Breast epithelium (tissue), 4 donors: ENCODE measurements at places on chromosomes 7 and 10. TPM values are rescaled to one million over a fixed set of nuclear protein-coding genes. Genes with fewer than 3 reads are reported as not detected.

DNA sequence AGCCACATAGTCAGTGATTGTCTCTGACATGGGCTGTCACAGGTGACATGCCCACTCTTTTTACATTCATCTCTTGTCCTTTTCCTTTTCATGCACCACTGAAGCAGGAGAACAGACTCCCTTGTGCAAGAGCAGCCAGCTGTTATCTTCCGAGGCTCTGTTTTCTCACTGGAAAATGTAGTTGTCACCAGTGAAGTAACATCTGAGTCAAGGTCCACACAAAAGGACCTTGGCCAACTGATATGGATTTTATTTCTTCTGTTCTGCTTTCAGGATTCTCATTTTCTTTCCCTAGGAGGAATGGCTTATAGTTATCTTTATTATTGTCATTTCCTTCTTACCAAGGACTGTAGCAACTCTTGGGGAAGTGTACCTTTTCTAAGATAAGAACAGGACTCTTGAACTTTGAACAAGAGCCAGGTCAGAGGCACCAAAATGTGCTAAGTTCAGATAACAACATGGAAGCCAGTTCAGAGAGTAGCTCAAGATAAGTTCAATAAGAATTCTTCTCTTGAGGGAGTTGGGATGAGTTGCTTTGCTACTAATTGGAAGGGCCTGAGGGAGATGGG lies 22.7 kb downstream of the AVPI1 start:
- no peak for DNase-seq

CFAP46 gene
- total RNA-seq = 0.66 TPM

- no peak for DNase-seq
Measured at GRCh38 chr7:50792342-50793119, 9.8 kb upstream of the GRB10 start.

DNA sequence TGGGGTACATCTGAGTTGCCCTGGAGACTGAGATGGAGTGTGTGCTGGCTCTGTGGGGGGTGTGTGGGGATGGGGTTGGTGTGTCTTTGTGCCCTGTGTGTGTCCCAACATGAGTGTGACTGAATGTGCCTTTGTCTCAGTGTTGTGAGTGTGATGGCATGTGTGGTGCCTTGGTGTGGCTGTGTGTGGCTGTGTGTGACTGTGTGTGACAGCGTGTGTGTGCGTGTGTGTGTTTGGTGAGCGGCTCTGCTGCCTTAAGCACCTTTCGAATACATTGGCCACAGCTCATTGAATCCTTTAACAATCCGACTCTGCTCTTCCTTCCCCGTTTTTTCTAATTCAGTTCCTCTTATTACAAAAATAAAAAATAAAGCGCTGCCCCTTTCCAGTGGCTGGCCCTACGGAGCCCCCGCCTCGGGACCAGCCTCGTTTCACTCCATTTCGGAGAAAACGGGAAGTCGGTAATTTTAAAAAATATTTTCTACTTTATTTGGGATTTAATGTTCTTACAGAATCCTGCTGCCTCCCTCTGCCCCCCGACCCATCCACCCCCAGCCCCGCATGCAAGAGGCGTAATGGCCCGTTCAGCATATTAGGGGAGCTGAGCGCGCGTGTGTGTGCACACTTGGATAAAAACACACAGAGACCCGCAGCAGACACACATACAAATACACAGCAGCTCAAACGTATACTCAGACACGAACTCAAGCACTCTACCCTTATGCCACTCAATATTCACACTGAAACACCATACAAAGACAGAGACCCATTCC lies 35.5 kb downstream of the HIF1AN start:
- DNase-seq = no peak

- no peak for DNase-seq
Measured at GRCh38 chr7:41437257-41438196, 265.4 kb downstream of the INHBA start.

STAG3 gene
- total RNA-seq = 1.3 TPM

DNA sequence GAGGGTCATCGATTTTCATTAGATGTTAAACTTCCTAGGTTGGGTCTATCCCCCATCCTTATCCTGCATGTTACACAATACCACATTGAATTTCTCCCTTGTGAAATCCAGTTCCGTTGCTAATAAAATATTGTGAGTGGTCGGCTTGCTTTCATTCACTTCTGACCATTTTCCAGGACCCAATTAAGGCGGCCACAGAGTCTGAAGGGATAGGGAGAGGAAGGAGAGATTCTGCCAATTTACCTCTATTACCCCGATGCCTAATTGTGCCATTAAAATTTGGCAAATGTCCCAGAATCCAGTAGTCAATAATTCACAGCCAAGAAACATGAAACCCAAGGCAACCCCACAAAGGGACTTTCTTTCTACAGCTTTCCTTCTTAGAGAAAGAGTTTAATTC lies 129.9 kb downstream of the IPMK start:
- DNase-seq = no peak

DNA sequence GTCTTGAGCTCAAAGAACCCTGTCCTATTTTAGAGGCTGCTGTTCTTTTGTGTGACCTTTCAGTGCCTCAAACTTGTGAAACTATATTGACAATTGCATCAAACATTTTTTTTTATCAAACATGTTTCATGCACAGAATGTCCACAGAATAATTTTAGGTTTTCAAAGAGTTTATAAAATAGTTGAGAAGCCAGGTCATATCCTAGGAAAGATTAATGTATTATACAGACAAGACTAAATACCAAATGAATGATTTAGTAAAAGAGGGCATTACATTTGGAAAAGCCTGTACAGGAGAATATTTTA lies 67.0 kb downstream of the CDK6 start:
- no peak for DNase-seq

GRCh38 chr10:70763567-70763966 lies 21.6 kb downstream of the TBATA start:
- peak; percentile 39 for DNase-seq

- DNase-seq = no peak
Measured at GRCh38 chr7:100896732-100897608, 1.3 kb upstream of the ACHE start.

AMPH gene
- 31.0 TPM for total RNA-seq

DNA sequence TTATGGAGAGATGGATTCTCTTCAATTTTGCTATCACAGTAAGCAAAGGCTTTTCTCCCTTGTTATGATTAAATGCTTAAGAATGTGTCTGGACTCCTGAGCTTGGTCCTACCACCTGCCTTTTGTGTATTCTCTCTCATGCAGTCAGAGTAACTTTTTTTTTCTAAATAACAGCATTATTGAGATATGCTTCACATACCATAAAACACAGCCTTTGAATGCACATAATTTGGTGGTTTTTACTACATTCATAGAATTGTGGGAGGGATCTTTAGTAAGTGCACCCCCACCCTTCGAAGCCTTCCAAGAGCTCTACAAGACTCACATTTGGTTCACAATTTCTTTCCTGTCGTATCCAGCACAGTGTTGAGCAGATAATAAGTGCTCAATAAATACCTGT lies 175.5 kb downstream of the ADAM12 start:
- DNase-seq = no peak

GRCh38 chr10:21060626-21061025 lies 163.5 kb upstream of the NEBL start:
- DNase-seq = no peak

- DNase-seq = no peak
Measured at GRCh38 chr10:29883231-29883630, 176.2 kb downstream of the JCAD start.

DNA sequence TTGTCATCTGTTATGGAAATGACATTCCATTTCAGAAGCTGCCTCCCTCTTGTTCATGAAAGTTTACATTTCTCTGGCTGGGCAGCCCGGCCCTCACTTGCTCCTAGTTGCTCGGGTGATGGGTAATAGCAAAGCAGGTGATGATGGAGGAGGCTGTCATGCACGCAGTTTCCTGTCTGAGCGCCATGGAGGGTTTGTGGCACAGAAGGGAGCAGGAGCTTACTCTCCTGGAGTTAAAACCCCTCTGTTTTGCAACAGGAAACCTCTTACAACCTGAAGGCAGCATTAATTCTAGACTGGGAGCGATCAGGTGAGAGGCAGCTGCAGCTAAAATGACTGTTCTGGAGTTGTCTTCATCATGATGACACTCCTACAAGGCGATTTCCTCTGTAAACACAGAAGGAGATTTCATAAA lies 34.1 kb upstream of the MKI67 start:
- DNase-seq = no peak

TYW1 gene
- total RNA-seq = 26.2 TPM

GRCh38 chr10:8544057-8544380 lies 489.5 kb downstream of the GATA3 start:
- peak; percentile 61 for DNase-seq
